ENCODE measurements at places on chromosomes 7 and 10.

DNA sequence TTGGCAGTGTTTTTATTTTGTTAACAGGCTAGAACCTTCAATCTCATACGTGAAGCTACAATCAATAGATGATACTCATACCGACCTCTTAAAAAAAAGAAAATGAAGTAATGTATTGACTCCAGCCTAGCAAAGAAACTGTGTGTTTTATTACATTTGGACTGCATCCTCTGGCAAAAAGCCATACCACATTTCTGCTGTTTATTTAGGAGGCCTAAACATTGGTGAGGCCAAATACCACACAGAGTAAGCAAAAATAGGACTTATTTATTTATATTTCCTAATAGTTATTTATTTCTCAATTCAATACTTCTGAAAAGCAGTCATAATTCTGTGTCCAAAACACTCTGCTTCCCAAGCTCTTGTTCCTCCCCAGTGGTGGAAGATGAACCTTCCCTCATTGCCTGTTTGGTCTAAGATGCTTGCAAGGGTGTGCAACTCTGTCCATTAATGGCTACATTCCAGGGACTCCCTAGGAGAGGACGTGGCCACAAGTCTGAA, 398.8 kb upstream of the KLF6 start:
- no peak for DNase-seq

- DNase-seq = no peak
Observed at GRCh38 chr10:76479103-76479790, 1047.8 kb downstream of the LRMDA start.

GRCh38 chr7:22329816-22330524, 27.0 kb downstream of the RAPGEF5 start:
- DNase-seq = no peak

- no peak for DNase-seq
Observed at GRCh38 chr10:131002031-131002861, 309.3 kb downstream of the TCERG1L start.

GRCh38 chr10:131088619-131089018, 222.9 kb downstream of the TCERG1L start:
- no peak for DNase-seq

DNA sequence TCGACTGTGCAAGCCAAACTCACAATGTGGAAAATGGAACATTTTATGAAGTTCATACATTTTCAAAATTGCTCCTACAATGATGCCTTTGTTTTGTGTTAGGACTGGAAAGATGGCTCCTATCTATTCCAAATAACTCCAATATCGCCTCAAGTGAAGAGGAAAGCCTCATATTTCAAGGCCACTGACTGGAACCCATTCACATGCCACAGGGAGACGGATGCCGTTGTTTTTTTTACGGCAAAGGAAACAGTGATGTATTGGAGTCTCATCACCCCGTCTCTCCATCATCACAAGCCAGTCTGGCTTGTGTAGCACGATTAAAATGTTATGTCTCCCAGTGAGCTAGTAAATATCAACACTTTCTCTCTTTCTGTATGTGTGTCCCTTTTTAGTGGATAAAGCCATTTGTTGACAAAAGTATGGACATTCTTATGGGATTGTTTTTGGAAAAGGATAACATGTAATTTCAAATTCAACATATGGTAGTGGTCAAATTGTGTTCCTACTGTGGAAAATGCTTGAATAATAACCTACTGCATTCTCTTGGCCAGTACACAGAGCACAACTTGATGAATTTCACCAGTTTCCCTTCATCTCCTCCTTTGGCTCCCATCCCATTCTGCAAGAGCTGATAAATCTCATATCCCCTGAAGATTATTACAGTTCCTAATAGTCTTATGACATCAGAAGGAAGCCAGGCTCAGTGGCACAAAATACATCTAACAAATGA, 109.5 kb upstream of the PITRM1 start:
- DNase-seq = no peak

DNA sequence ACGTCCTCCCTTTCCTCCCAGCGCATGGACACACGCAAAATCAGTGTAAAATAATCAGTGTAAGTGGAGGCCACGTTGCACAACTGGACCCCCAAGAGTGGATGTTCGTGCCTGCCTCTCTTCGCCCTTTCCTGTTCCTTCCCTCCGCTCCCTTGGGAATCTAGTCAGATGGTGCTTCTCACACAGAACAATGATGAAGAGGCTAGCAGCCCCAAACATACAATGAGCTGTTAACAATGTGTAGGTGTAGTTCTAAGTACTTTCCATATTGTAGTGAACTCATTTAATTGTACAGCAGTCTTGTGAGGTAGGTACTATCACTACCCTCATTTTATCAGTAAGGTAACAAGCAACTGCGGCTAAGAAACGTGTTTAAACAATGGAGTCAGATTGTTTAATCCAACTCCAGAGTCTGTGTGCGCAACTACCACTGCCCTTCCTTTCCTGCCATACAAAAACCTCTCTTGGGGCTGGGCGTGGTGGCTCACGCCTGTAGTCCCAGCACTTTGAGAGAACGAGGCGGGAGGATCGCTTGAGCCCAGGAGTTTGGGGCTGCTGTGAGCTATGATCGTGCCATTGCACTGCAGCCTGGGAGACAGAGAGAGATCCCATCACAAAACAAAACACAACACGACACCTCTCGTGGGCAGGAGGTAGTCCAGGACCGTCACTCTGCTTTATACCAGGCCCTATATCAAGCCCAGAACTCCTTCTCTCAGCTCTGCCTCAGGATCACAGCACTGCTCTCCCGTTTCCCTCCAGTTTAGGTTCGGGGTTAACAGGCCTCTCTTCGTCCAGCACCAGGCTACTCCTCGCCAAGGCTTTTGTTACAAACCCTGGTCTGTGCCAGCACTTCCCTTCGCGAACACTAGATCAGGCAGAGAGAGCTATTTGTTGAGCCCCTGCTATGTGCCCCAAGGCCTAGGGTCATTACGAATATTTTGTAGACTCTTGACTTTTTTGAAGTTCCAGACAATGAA, 1.1 kb downstream of the FKBP9 start:
- DNase-seq = no peak

GRCh38 chr10:42304341-42304740, 334.0 kb downstream of the ZNF33B start:
- no peak for DNase-seq

DNA sequence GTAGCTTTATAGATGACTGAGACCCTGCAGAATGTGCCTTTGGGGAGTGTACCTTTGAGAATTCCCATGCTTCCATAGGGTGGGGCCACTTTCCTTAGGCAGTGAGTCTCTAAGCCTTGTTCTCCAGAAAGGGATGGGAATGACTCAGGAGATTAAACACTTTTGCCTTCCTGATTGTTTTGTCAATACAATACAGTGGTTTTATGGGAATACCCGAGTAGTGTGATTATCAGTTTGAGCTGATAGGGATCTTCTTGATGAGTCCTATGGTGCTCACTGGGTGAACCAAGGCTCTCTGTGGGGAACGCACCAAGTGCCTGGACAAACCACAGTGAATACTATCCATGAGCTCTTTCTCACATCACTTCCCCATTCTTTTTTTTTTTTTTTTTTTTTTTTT, 6.3 kb downstream of the MYOF start:
- no peak for DNase-seq

DNA sequence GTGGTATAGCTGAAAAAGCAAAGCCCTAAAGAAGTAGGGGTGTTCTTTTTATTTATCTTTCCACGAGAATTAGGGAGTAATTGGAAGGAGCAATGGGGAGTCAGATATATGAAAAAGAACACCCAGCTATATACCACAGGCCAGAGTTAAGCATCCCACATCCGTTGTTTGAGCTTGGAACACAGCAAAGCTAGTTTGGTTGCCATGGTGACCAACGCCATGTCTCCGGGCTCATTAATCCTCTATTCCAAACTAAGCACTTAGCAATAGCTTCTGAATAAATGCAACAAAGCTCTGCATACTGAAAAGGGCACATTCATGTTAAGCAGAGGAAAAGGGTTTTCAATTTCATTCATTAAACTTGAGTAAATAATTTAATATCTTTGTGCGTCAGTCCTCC, 23.5 kb downstream of the ASB4 start:
- DNase-seq = no peak

DNA sequence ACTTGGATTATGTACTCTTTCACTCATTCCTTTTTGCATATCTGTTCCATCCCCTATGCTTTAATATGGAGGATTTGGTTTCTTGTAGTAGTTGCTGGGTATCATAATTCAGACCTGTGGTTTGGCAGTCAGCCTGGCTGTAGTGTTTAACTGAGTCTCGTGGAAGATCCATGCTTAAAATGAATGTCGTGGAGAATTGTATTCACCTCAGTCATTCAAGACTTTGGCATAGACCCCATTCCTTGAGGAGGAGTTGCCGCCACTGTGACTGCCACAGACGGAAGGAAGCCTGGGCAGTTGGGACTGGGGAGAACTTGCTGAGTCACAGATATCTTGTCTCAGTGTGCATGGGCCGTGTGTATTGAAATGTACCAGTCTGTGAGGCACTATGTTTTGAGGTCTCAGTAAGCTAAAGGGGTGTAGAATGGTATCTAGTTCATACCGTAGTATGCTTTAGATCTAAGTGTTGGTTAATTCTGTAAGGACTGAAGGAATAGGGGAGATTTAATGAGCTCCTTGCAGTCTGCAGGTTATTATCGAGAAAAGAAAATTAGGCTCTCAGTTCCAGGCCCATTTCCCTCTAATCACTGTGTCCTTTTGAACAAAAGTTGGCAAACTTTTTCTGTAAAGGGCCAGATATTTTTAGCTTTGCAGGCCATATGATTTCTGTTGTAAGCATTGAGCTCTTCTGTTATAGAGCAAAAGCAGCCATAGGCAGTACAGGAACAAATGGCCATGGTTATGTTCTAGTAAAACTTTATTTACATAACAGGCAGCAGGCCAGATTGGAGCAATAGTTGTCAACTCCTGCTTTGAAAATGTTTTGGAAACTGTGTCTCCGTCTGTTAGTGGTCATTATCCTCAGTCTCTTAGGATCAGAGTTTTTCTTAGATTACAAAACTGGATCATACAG, 76.8 kb downstream of the TPST1 start:
- no peak for DNase-seq

DNA sequence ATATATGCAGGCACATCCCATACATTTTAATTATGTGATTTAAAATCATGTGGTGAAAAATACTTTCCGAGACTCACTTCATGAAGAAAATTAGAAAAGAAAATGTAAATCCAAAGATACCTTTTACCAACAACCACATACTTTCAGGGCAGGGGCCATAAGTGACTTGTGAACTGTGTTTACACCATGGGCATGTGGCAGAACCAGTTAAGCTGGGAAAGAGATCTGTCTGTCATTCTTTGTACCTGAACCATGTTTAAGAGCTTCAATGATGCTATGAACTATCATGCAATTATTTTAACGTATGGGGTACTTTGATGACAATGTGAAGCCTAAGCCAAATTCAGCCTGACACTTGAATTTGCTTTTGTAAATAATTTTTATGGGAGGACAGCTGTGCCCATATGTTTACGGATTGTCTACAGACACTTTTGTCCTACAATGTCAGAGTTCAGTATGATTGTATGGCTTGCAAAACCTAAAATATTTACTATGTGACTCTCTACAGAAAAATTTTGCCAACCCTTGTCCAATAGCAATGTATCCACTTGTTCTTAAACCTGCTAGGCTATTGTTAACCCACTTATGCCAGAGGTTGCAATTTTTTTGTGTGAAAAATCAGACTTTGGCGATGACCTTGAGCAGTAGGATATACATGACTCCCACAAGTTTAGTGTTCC, 654.6 kb downstream of the TNS3 start:
- DNase-seq = no peak

- no peak for DNase-seq
Observed at GRCh38 chr10:10956681-10957542, 60.8 kb upstream of the CELF2 start.
